GM13977 (cell line): ENCODE measurements at places on chromosomes 4 and X.

DNA sequence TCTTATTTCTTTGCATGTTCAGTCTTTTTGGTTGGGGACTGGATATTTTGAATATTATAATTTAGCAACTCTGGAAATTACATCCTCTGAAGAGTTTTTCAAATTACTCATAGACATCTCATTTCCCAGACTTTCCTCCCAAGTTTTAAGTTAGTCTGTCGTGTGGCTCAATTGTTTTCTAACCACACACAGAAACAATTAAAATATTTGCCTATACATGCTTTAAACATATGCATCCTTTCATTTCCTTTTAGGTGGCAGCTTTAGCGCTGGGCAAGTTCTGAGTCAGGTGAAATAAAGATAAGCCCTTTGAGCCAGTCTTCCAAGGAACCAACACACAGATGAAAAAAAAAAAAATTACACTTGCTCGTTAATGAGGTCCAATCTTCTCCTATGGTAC, 307.0 kb upstream of the SPOCK3 start:
- no peak for DNase-seq

- no peak for DNase-seq
Measured at GRCh38 chrX:129761596-129761995, 18.2 kb upstream of the SASH3 start.

- no peak for DNase-seq
Measured at GRCh38 chrX:96705905-96706304, 21.3 kb downstream of the DIAPH2 start.

DNA sequence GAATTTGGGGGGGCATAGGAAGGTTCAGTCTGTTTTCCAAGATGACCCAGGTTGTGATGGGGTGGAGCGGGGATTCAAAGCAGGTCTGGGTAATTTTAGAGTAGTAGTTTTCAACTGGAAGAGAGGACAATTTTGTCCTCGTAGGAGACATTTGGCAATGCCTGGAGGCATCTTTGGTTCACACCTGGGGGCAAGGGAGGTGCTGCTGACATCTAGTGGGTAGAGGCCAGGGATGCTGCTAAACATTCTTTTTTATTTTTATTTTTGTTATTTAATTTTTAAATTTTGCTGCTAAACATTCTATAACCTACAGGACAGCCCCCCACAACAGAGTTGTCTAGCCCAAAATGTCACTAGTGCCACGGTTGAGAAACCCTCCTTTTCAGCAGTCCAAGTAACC, 1.9 kb downstream of the RAB9A start:
- DNase-seq, result no peak

DNA sequence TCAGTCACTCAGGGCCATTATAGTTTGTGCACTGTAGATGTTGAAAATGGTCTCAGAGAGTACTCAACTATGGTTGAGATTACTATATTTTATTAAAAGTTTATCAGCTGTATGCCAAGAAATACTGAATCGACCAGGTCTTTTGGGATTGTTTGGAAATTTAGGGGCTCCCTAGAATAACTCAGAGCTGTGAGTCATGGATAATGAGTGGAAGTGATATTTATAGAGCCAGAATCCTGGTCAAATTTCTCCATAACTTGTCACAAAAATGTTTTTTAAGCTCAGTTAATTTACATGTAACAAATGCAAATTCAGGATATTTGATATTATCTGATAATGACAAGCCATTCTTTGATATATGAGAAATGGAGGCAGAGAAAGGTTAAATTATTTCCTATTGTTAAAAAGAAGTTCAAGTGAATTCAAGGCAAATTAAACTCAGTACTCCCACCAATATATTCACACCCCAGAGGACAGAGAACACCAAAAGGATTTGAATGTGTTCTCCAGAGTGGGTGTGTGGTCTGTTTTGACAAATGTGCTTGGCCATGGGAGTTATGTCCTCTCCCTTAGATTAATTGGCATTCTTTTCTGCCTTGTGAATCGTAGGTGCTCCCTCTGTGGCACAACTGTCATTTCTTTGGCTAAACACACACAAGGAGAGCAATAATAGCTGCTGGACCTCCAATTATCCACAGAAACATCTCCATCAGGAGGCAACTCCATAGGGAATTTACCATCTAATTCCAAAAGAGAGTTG, 37.7 kb downstream of the ARHGAP24 start:
- DNase-seq, result no peak

GRCh38 chr4:56128213-56128612, 179.5 kb downstream of the CEP135 start:
- DNase-seq, result no peak

DNA sequence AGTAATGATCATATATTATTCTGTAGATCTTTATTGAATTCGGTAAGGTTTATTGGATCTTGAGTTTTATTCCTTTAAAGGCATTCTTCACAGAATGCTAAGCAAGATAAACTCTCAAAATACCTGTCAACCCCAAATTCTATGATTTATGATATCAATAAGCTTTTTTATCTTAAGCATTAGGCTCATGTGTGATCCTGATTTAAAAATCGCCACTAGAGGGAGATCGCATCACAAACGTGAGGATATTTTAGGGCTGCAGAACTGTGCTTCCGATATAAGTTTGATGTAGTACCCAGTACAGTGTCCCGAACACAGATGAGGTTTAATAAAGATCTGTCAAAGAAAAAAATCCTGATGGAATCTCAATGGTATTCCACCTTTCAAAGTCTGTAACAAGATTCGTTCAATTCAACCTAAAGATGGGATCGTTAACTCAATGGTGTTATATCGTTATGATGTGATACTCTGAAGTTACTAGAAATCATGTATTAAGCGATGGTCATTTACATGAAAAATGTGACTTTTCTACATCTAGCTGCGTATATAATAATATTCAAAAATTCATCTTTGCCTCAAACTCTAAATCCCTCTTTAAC, 169.0 kb downstream of the CORIN start:
- DNase-seq, result peak; percentile 31

- DNase-seq, result no peak
Measured at GRCh38 chr4:6354119-6354518, 84.5 kb downstream of the WFS1 start.

DNA sequence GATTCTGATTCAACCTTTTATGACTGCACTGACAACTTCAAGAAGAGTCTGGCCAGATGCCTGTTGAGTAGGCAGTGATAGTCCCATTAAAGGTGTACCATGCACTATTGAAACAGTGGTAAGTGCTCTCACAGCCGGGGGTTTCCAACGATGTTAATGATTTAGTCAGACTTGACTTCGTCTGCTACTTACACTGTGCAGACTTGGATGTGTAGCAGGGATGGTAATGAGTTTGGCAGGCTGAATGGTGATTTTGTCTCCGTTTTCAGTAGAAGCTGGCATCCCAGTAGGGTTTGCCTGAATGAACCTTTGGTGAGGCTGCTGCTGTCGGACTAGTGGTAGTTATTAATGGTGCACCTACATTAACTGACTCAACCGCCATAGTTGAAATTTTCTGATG, 52.0 kb upstream of the TMSB15B start:
- no peak for DNase-seq

DNA sequence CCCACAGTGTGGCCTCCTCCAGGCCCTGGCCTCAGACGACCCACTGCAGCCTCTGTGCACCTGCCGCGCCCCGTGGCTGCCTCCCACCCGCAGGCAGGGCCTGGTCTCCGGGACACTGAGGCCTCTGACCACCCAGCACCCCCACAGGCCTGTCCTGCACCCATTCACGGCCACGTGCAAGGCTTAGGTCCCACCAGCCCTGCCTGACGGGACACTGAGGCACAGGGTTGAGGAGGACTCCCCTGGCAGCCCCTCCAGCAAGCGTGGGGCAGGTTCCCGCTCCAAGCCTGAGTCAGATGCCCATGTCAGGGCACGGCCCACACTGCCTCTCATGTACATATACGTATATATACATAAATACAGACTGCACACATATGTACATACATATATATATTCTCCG, 23.5 kb downstream of the NELFA start:
- peak; percentile 8 for DNase-seq
